Activated naive CD4-positive, alpha-beta T cell treated with anti-CD3 and anti-CD28 coated beads for 36 hours (primary cell): ENCODE measurements at places on chromosomes 11 and 22. TPM values are rescaled to one million over a fixed set of nuclear protein-coding genes. Genes with fewer than 3 reads are reported as not detected.

- H3K27me3 ChIP-seq, result no peaks in the 10 kb centered on the region
- H3K4me1 ChIP-seq, result peaks cover 90% of the 10 kb centered on the region
- peak; percentile 61 for DNase-seq
- H3K36me3 ChIP-seq, result peaks cover 52% of the 10 kb centered on the region
Observed at GRCh38 chr22:39526736-39527171, 5.8 kb downstream of the RPS19BP1 start.

FOLR3 gene
- total RNA-seq, result not detected

GRCh38 chr11:6594142-6594768 lies 9.2 kb downstream of the RRP8 start:
- no peak for DNase-seq
- no peaks in the 10 kb centered on the region for H3K27me3 ChIP-seq
- H3K36me3 ChIP-seq, result peaks cover 35% of the 10 kb centered on the region
- H3K27ac ChIP-seq, result no peak overlapping the region

- no peak for DNase-seq
- peak overlapping the region; percentile 93 for H3K4me3 ChIP-seq
- H3K27me3 ChIP-seq, result no peaks in the 10 kb centered on the region
- H3K27ac ChIP-seq, result peak overlapping the region; percentile 85
Observed at GRCh38 chr11:119207415-119207960, 1.3 kb downstream of the CBL start.

DNA sequence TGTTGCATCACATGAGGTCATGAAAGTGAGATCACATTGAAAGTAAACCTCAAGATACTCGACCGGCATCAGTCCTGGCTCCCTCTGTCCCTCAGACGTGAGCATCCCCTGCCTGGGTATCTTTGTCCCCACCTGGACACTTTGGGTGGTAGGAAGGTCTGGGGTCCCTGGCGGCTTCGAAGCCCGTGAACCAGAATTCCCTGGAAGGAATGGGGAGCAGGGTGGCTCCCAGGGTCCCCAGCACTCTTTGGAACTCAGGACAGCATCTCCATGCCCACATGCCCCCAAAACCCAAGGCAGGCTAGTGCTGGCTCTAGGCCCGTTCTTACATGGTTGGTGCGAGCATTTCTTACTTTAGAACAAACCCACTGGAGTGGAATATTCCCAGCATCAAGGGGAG lies 7.5 kb downstream of the DERL3 start:
- no peak for DNase-seq
- peaks cover 6% of the 10 kb centered on the region for H3K36me3 ChIP-seq
- H3K4me1 ChIP-seq, result peaks cover 2% of the 10 kb centered on the region
- H3K27ac ChIP-seq, result no peak overlapping the region
- no peak overlapping the region for H3K4me3 ChIP-seq

DNA sequence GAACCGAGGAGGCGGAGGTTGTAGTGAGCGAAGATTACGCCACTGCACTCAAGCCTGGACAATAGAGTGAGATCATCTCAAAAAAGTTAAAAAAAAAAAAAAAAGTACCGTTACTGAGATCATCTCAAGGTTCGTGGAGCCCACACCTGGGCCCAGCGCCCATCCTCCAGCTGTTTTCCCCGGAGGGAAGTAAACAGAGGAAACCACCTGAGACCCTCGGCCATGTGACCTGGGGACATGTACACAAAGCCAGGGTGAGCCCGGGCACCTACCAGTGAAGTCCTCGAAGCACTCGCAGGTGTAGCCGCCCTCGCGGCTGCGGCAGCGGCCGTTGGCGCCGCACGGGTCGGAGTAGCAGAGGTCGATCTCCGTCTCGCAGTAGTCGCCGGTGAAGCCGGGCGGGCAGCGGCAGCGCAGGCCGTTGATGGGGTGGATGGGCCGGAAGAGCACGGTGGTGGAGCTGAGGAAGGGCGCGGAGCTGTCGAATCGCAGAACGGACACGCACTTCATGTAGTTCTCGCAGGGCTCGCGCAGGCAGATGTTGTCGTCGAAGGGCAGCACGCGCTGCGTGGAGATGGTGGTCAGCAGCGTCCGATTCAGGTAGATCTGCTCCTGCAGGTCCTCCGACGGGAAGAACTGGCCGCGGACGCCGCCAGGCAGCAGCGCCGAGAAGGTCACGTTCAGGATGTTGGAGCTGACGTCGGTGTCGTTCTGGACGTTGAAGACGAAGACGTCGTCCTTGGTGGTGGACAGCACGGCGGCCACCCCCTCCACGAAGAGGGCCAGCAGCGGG lies 73.8 kb downstream of the CELSR1 start:
- H3K27me3 ChIP-seq, result no peaks in the 10 kb centered on the region
- no peaks in the 10 kb centered on the region for H3K36me3 ChIP-seq
- H3K27ac ChIP-seq, result no peak overlapping the region
- H3K4me3 ChIP-seq, result no peak overlapping the region
- DNase-seq, result no peak

DNA sequence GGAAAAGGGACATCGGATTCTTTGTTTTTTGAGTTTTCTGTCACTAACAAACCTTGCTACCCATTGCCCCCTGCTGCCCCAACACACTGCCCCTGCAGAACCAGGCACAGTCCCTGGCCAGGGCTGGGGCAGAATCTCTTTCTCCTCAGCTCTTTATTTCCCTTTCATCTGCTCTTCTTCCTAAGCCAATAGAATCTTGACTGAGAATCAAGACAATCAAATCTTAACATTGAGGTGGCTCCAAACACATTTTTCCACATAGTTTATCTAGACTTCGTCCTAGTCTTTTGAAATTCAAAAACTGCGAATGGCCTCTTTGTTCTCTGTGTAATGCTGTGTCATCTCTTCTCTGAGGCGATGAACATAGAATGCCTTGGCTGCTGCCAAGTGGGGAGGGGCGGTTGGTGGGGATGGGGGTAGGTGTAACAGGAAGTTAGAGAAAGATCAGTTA lies 16.1 kb upstream of the NTM start:
- no peak overlapping the region for H3K4me3 ChIP-seq
- DNase-seq, result no peak
- no peak overlapping the region for H3K27ac ChIP-seq
- H3K36me3 ChIP-seq, result no peaks in the 10 kb centered on the region

DNA sequence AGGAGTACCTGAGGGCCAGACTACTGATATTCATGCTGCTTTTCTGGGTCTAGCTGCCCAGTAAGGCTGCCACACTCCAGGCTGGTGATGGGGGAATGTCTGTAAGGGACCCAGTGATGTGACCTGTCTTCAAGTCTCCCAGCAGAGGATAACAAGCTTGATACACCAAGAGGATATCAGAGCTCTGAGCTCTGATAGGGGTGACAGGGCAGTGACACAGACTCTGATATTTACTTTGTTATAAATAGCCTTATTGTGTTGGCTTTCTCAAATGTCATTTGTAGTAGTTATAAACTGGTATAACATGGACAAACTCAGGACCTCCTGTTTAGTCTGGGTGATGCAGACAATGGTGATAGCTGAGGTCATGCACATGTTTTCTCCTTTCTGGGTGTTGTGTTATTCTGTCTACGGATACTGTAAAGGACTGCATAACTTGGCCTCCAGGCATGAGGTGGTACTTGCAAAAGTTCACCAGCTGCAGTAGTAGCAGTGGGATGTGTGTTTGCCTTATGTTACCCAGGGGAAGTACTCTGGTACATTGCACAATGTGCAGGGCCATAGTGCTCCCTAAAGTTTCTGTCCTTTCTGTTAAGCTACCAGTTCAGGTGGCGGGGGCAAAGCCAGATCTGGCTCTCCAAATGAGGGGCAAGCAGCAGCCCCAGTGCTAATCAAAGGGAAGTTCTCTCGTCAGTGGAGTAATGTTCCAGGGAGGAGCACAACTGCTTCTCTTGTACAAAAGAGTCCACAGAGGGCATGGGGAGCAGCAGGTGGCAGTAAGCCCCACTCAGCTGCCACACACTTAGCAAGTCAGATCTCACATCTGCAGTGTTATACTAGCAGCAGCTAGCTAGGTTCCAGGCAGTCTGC lies 812.2 kb downstream of the JRKL start:
- no peak for DNase-seq
- H3K4me3 ChIP-seq, result no peak overlapping the region
- no peak overlapping the region for H3K27ac ChIP-seq
- no peaks in the 10 kb centered on the region for H3K27me3 ChIP-seq
- no peaks in the 10 kb centered on the region for H3K36me3 ChIP-seq

DNA sequence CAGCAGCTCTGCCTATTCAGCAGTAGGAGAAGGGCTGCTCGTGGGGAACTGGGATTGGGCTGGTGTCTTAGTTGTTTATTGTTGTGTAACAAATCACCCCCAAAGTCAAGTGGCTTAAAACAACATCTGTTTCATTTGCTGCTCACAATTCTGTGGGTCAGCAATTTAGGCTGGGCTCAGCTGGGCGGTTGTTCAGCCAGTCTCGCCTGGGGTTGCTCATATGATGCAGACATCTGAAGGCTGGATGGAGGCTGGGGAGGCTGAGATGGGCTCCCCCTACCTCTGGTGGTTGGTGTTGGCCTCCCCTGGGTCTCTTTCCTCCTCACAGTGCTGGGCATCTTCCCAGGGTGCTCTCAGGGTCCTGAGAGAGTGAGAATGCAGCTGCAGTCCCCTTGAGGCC lies 43.3 kb upstream of the PARVG start:
- no peaks in the 10 kb centered on the region for H3K4me1 ChIP-seq
- H3K36me3 ChIP-seq, result peaks cover 29% of the 10 kb centered on the region
- DNase-seq, result no peak
- no peak overlapping the region for H3K4me3 ChIP-seq

GRCh38 chr11:120562806-120563425 lies 51.4 kb downstream of the GRIK4 start:
- no peaks in the 10 kb centered on the region for H3K36me3 ChIP-seq
- H3K4me3 ChIP-seq, result no peak overlapping the region
- no peak for DNase-seq
- no peak overlapping the region for H3K27ac ChIP-seq
- H3K27me3 ChIP-seq, result peaks cover 34% of the 10 kb centered on the region

- H3K36me3 ChIP-seq, result peaks cover 4% of the 10 kb centered on the region
- no peaks in the 10 kb centered on the region for H3K4me1 ChIP-seq
- H3K27ac ChIP-seq, result no peak overlapping the region
- no peaks in the 10 kb centered on the region for H3K27me3 ChIP-seq
- H3K4me3 ChIP-seq, result no peak overlapping the region
- no peak for DNase-seq
Observed at GRCh38 chr11:58782066-58782465, 50.3 kb upstream of the GLYAT start.

GRCh38 chr22:45265535-45265934 lies 19.2 kb upstream of the UPK3A start:
- no peak for DNase-seq
- H3K4me1 ChIP-seq, result peaks cover 9% of the 10 kb centered on the region
- no peak overlapping the region for H3K27ac ChIP-seq
- no peaks in the 10 kb centered on the region for H3K36me3 ChIP-seq
- H3K4me3 ChIP-seq, result no peak overlapping the region

FGF4 gene
- total RNA-seq, result not detected

GRCh38 chr11:84865791-84866535 lies 761.2 kb downstream of the DLG2 start:
- no peak overlapping the region for H3K27ac ChIP-seq
- no peaks in the 10 kb centered on the region for H3K36me3 ChIP-seq
- no peaks in the 10 kb centered on the region for H3K4me1 ChIP-seq
- DNase-seq, result no peak
- no peak overlapping the region for H3K4me3 ChIP-seq
